M059J (cell line): ENCODE measurements at places on chromosomes 6 and 20. TPM values are rescaled to one million over a fixed set of nuclear protein-coding genes. Genes with fewer than 3 reads are reported as not detected.
A peak's percentile ranks its signal among the peaks of the same experiment; 100 is the strongest.

DNA sequence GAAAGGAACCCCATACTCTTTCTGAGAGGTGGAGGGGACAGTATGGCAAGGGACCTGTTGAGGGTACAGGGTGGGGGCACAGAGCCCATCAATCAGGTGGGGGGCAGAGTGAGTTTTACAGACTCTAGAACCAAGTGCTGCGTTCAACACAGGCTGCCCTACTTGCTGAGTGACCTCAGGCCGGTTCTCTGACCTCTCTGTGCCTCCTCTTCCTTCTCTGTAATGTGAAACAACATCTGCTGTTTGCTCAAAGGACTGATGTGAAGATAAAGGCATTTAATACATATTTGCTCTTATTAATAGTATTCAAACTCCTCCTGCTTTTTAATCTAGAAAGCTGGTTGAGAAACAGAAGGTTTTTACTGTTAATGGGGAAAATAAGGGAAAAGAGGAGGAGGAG lies 25.9 kb upstream of the APMAP start:
- no peak for DNase-seq

DNA sequence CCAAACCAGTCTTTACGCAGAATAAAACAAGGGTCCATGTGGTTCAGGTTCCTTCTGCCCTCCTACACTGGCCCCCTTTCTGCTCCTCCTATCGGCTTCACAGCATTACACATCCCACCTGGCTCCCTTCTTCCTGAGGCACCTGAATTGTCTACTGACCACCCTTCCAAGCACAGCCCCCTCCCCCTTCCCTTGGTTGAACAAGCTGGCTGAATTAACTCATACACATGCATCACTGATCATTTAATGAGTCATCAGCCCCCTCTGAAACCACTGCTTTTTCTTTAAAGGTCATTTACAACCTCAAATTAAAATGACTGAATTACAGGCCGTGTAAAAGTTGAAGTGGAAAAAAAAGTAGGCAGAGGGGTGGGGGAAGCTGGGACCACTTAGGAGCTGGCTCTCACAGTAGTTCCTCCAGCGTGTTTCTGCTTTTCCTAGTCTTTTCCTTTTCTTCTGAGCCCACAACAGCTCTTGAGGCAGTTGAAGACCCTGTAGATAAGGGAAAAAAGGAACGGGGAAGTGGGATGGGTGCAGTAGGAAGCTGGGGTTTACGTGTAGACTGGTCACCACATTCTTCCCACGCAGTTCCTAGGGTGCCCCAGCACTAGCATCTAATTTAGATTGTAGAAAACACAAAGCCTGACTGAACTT lies 67.6 kb downstream of the FYN start:
- peak; percentile 96 for DNase-seq

- no peak for DNase-seq
Observed at GRCh38 chr20:55684578-55684977, 320.7 kb downstream of the CBLN4 start.

- no peak for DNase-seq
Observed at GRCh38 chr20:32444474-32445220, 86.5 kb downstream of the ASXL1 start.

DNA sequence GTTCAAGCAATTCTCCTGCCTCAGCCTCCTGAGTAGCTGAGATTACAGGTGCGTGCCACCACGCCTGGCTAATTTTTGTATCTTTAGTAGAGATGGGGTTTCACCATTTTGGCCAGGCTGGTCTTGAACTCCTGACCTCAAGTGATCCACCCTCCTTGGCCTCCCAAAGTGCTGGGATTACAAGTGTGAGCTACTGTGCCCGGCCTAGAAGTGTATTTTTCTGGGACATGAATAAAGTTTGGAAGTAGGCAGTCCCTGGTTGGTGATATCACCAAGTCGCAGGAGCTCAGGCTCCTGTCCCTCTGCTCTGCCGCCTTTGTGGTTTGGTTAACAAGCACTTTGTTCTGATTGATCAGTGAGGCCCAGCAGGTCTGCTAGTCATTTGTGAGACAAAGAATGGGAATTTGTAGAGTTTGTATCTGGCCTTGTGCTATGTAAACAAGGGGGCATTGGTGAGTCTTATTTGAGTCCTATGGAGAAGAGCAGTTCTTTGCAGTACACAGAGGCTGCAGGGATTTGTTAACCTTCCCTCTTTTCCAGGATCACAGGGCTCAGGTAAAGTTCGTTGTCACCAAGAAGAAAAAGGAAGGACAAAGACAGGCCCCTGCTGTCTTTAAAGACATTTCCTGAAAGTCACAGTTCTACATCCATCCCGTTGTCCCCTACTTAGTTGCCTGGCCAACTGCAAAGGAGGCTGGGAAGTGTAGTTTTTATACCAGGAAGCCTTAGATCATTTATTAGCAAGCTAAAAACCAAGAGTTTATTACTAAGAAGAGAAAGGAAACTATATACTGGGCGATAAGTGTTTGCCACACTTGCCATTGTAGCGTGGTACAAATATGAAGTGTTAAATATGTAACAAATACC lies 13.1 kb downstream of the MTHFD1L start:
- no peak for DNase-seq

DNA sequence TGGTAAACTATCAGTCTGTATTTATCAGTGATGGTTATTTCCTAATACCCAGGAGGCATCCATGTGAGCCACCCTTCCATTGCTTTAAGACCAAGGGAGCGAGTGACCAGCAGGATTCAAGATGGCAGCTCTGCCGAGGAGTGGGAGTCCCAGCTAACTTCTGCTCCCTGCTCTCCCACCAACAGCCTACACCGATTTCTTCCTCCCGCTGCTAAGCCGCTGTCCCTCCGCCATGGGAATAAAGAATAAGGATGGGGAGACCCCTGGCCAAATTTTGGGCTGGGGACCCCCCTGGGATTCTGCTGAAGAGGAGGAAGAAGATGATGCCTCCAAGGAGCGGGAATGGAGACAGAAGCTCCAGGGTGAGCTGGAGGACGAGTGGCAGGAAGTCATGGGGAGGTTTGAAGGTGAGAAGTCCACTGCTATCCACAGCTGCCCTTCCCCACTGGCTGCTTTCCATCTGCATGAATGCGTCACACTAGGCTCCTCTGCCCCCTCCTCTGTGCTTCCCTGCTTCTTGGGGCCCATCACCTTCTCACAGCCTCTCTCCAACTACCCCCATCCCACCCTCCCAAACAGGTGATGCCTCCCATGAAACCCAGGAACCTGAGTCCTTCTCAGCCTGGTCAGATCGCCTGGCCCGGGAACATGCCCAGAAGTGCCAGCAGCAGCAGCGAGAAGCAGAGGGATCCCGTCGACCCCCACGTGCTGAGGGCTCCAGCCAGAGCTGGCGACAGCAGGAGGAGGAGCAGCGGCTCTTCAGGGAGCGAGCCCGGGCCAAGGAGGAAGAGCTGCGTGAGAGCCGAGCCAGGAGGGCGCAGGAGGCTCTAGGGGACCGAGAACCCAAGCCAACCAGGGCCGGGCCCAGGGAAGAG lies 10.3 kb downstream of the NFKBIL1 start:
- no peak for DNase-seq

DNA sequence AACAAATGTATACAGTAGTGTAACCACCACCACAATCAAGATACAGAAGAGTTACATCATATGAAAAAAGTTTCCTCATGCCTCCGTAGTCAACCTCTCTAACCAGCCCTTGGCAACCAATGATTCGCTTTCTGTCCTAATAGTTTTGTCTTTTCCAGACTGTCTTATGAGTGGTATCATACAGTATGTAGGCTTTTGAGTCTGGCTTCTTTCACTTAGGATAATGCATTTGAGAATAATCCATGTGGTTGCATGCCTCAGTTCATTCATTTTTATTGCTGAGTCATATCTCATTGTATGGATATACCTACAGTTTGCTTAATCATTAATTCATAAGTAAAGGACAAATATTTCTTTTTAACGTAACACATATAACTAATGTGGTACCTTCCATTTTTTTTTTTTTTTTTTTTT lies 86.4 kb upstream of the RIPOR2 start:
- DNase-seq: peak; percentile 62

GRCh38 chr6:163806755-163807499 lies 392.4 kb downstream of the QKI start:
- no peak for DNase-seq

Gene ZBTB12
- total RNA-seq: 0.76 and 2.3 TPM in 2 replicates

Gene ZBP1
- 3.0 and 5.2 TPM in 2 replicates for total RNA-seq

Gene BMP7
- total RNA-seq: 0.02 and 0.22 TPM in 2 replicates

Gene OR2B6
- 0.15 and 0.27 TPM in 2 replicates for total RNA-seq

Gene ADGRF5
- 0.07 TPM in 1 of 2 replicates, not detected in the other for total RNA-seq
